ENCODE measurements at places on chromosomes 5 and 9. TPM values are rescaled to one million over a fixed set of nuclear protein-coding genes. Genes with fewer than 3 reads are reported as not detected.

- no peaks in the 10 kb centered on the region for H3K27me3 ChIP-seq
- H3K4me1 ChIP-seq, result no peaks in the 10 kb centered on the region
- H3K27ac ChIP-seq, result no peak overlapping the region
- no peaks in the 10 kb centered on the region for H3K36me3 ChIP-seq
- DNase-seq, result no peak
- no peak overlapping the region for H3K4me3 ChIP-seq
These were observed 1677.7 kb downstream of the EFNA5 start for GRCh38 chr5:105993027-105993426.

DNA sequence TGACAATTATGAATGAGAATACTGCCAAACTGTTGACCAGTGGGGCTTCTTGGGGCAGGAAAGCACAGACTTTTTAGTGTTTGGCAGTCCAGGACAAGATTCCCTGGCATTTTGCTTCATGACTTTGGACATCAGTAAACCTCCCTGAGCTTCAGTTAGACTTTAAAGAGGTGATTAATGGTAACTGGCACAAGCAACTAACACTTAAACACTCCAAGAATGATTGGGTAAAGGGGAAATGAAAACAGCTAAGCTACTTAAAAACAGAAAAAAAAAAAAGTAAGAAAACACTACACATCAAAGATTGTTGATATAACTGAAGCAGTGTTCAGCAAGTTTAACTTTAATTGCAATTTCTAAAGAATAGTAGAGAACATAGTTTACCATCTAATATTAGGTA lies 13.4 kb downstream of the PAIP1 start:
- no peak for DNase-seq
- H3K4me1 ChIP-seq, result no peaks in the 10 kb centered on the region
- H3K4me3 ChIP-seq, result no peak overlapping the region
- H3K36me3 ChIP-seq, result no peaks in the 10 kb centered on the region
- no peak overlapping the region for H3K27ac ChIP-seq

- H3K27ac ChIP-seq, result no peak overlapping the region
- no peaks in the 10 kb centered on the region for H3K27me3 ChIP-seq
- H3K4me3 ChIP-seq, result no peak overlapping the region
- DNase-seq, result no peak
These were observed 372.3 kb upstream of the CDH18 start for GRCh38 chr5:20360263-20360662.

GRCh38 chr5:127505905-127506304 lies 11.5 kb upstream of the PRRC1 start:
- no peaks in the 10 kb centered on the region for H3K4me1 ChIP-seq
- no peak overlapping the region for H3K4me3 ChIP-seq
- H3K36me3 ChIP-seq, result no peaks in the 10 kb centered on the region
- H3K27me3 ChIP-seq, result no peaks in the 10 kb centered on the region
- H3K27ac ChIP-seq, result no peak overlapping the region

DNA sequence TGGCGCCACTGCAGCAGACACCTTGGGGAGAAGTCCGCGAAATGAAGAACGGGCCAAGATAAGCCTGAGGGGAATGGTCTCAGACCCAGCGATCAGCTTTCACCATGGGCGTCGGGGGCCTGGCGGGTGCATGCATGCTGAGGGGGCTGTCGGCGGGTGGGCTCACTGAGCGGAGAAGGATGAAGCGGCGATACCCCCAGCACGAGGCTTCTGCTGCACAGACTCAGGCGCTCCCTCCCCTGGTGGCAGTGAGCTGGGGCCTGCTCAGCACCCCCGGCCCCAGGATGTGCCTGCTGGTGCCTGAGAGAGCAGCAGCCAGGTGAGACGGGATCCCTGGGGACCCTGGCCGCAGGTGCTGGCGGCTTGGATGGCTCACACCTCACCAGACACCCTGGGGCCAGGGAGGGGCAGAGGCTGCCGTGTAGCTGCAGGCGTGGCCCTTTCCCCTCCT lies 31.2 kb downstream of the CEP72 start:
- H3K36me3 ChIP-seq, result no peaks in the 10 kb centered on the region
- no peaks in the 10 kb centered on the region for H3K4me1 ChIP-seq
- H3K27ac ChIP-seq, result no peak overlapping the region
- H3K27me3 ChIP-seq, result no peaks in the 10 kb centered on the region

DNA sequence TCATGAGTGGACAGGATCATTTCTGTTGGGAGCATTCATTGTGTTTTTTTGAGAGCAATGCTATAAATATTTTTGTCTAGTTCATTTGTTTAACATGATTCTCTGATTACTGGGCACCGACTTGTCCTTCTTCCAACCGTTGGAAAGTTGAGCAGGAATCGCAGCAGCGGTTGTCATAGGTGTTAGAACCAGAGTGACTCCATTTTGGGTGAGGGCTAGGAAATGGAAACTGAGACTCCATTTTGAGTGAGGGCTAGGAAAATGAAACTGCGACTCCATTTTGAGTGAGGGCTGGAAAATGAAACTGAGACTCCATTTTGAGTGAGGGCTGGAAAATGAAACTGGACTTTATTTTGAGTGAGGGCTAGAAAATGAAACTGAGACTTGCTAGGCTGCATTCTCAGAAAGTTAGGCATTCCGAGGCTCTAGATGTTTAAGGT lies 100.6 kb downstream of the ICE1 start:
- no peak overlapping the region for H3K4me3 ChIP-seq
- DNase-seq, result no peak
- H3K4me1 ChIP-seq, result no peaks in the 10 kb centered on the region
- H3K27ac ChIP-seq, result no peak overlapping the region
- no peaks in the 10 kb centered on the region for H3K27me3 ChIP-seq

DNA sequence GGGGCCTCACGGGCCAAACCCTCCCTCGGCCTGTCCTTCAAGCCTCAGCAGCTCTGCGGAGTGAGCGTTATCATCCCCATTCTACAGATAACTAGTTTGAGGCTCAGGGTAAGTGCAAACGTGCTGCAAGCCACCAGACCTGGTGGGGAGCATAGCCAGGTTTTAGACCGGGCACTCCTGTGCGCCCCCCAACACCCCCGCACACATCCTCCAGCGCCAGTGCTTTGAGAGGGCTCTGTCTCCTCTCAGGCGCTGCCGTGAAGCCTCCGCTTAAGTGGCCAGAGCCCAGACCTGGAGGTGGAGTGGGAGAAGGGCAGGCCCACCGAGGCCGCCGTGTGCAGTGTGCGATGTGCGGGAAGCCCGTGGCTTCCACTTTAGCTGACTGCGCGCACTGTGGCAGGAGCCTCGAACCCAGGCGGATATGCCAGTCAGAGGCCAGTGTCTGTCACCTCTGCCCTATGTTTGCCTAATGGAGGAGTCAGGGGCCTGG lies 1.6 kb upstream of the MGAT1 start:
- peak overlapping the region; percentile 99 for H3K27ac ChIP-seq
- peaks cover 50% of the 10 kb centered on the region for H3K4me1 ChIP-seq
- H3K4me3 ChIP-seq, result no peak overlapping the region
- no peaks in the 10 kb centered on the region for H3K27me3 ChIP-seq
- no peaks in the 10 kb centered on the region for H3K36me3 ChIP-seq
- no peak for DNase-seq

GRCh38 chr5:1103093-1103492 lies 8.8 kb downstream of the SLC12A7 start:
- H3K4me3 ChIP-seq, result no peak overlapping the region
- H3K27ac ChIP-seq, result peak overlapping the region; percentile 28
- DNase-seq, result no peak

DNA sequence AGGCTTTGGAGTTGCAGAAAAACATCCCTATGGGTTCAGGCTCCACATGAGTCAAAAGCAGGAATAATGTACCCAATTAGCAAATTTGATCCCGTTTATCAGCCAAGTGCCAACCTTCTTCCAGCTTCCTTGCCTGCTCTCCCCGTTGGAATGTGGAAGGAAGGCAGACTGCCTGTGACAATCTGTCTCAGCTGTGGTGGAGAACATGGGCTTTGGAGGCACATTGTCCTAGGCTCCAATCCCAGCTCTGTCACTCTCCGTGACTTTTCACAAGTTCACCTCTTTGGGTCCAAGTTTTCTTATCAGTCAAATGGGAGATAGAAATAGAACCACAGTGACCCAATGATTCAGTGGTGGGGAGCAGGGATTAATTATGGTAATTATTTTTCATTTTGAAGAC lies 113.9 kb downstream of the ARHGAP26 start:
- H3K36me3 ChIP-seq, result no peaks in the 10 kb centered on the region
- no peaks in the 10 kb centered on the region for H3K4me1 ChIP-seq
- no peak for DNase-seq
- H3K27ac ChIP-seq, result no peak overlapping the region

DNA sequence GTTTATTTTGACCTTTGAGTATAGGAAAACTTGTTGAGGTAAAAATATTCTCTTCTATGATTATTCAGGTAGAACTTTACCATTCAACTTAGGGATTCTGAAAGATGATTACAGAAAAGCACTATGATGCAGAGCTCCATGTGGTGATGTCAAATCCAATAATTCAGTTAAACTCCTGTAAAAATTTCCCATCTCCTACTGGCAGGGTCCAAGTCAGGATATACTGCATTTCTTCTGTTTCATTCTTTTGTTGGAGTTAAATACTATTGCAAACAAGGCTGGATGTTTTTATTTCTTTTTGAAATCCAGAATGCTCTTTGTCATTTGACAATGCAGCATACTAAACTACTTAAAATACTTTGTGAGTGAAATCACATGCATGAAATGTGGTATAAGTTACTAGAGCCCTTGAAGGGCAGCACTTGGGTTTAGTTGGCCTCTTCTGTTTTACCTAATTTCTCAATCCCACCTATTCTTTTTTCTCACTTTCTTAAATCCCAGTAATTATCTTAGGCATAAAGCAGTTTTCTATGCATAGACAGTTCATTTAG lies 204.5 kb downstream of the FBXL7 start:
- H3K36me3 ChIP-seq, result no peaks in the 10 kb centered on the region
- H3K27ac ChIP-seq, result peak overlapping the region; percentile 24
- no peak overlapping the region for H3K4me3 ChIP-seq

- H3K4me1 ChIP-seq, result no peaks in the 10 kb centered on the region
- DNase-seq, result no peak
- H3K4me3 ChIP-seq, result no peak overlapping the region
- H3K36me3 ChIP-seq, result no peaks in the 10 kb centered on the region
These were observed 35.5 kb upstream of the LRRTM2 start for GRCh38 chr5:138910546-138911185.

- H3K27me3 ChIP-seq, result no peaks in the 10 kb centered on the region
- DNase-seq, result no peak
- H3K27ac ChIP-seq, result no peak overlapping the region
- H3K4me1 ChIP-seq, result peaks cover 7% of the 10 kb centered on the region
- no peaks in the 10 kb centered on the region for H3K36me3 ChIP-seq
- H3K4me3 ChIP-seq, result no peak overlapping the region
These were observed 5.4 kb downstream of the MED22 start for GRCh38 chr9:133342570-133342969.

DNA sequence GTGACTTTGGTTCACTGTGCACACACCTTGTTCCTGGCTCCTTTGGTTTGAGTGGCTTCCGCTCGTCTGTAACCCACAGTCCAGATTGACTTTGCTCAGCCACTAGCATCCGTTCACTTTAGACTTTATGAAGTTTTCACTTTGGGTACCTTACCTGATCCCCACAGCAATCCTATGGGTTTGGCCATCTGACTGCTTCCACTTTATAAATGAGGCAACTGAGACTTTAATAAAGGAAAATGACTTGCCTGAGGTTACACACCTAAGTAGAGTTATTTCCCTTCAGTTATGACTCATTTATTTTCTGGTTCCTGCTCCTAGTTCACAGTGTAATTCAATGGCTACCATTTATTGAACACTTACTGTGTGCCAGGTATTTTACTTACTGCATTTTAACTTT lies 94.2 kb upstream of the SAP30L start:
- H3K27ac ChIP-seq, result no peak overlapping the region
- DNase-seq, result no peak
- H3K36me3 ChIP-seq, result no peaks in the 10 kb centered on the region
- H3K4me1 ChIP-seq, result no peaks in the 10 kb centered on the region
- no peaks in the 10 kb centered on the region for H3K27me3 ChIP-seq

Gene CTSV
- total RNA-seq, result not detected

GRCh38 chr9:112495614-112496013 lies 9.0 kb downstream of the KIAA1958 start:
- no peaks in the 10 kb centered on the region for H3K4me1 ChIP-seq
- H3K27ac ChIP-seq, result no peak overlapping the region
- H3K36me3 ChIP-seq, result no peaks in the 10 kb centered on the region
- no peak overlapping the region for H3K4me3 ChIP-seq

DNA sequence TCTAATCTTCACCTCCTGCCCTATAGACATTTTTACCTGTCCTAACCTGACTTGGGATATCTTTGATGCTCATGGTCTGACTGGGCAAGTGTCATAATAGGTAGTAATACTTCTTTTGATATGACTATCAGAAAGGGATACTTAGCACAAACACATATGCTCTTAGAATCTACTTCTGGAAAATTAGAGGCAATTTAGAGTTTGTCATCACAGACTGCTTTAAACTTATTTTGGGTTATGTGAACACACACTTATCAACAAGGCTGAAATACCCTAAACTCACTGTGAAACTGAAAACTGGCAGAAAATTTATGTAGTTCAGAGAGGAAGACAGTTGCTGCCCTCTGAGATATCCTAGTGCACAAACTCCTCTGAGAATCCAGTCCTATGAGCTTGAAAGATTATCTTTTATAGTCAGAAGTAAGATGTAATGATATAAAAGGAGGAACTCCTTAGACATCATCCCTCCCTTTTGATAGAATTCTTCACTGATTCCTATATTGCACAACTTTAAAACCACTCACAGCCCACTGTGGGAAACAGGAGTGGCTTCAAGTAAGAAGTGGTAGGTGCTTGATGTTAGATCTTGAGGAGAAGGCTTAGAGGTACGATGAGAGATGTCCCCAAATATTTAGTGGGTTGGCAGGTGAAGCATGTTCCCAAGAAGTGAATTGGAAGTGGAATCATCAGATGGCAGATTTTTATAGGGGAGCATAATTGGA lies 273.3 kb downstream of the MAN2A1 start:
- H3K27me3 ChIP-seq, result no peaks in the 10 kb centered on the region
- no peak for DNase-seq
- no peak overlapping the region for H3K4me3 ChIP-seq
- no peak overlapping the region for H3K27ac ChIP-seq

GRCh38 chr9:135002336-135002735 lies 84.6 kb upstream of the FCN1 start:
- DNase-seq, result no peak
- no peak overlapping the region for H3K4me3 ChIP-seq
- H3K36me3 ChIP-seq, result no peaks in the 10 kb centered on the region
- H3K27ac ChIP-seq, result no peak overlapping the region

- no peak overlapping the region for H3K27ac ChIP-seq
- H3K4me1 ChIP-seq, result no peaks in the 10 kb centered on the region
- H3K4me3 ChIP-seq, result no peak overlapping the region
- H3K36me3 ChIP-seq, result no peaks in the 10 kb centered on the region
- DNase-seq, result no peak
These were observed 11.9 kb downstream of the FGFR4 start for GRCh38 chr5:177098470-177099141.

DNA sequence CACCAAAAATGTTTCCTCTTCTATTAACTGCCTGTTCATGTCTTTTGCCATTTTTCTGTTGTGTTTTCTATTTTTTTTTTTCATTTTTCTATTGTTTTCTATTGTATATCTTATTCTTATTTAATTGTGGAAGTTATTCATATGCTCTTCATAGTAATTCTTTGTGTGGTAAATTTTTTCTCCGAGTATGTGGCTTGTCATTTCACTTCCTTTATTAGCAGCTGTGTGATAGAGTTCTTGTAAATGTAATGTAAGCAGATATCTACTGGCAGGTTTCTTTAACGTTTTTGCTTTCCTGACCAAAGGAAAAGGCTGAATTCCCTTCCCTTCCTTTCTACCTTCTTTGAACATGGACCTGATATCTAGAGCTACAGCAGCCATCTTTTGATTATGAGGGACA lies 5.8 kb upstream of the PLPP1 start:
- H3K27me3 ChIP-seq, result no peaks in the 10 kb centered on the region
- H3K36me3 ChIP-seq, result no peaks in the 10 kb centered on the region
- no peak for DNase-seq
- H3K27ac ChIP-seq, result no peak overlapping the region
- no peak overlapping the region for H3K4me3 ChIP-seq

GRCh38 chr5:54325610-54326311 lies 15.4 kb upstream of the ARL15 start:
- H3K27me3 ChIP-seq, result no peaks in the 10 kb centered on the region
- H3K27ac ChIP-seq, result no peak overlapping the region
- no peak overlapping the region for H3K4me3 ChIP-seq
